Thoracic aorta (tissue), 2 donors: ENCODE measurements at places on chromosomes 1 and 21. TPM values are rescaled to one million over a fixed set of nuclear protein-coding genes. Genes with fewer than 3 reads are reported as not detected.

NUDC gene
- 56.4 TPM for total RNA-seq

CELA3B gene
- total RNA-seq = 2.0 TPM

AIM2 gene
- total RNA-seq = 3.4 TPM

SH2D5 gene
- not detected for total RNA-seq

DNA sequence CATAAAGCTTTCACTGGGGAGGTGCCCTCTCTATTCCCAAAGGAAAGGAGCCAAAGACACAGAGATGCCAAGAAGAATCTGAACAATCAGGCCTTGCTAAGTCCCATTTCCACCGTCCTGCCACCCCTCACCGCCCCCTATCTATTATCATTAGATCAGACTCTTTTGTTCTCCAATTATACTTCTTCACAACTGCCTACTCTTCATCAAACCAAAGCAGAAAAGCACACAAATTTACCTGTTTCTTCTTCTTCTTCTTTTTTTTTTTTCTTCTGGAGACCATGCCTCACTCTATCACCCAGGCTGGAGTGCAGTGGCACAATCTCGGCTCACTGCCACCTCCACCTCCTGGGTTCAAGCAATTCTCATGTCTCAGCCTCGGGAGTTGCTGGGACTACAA, 43.1 kb upstream of the ARHGEF10L start:
- DNase-seq = no peak

GRCh38 chr1:178093951-178094738, at the start of gene RASAL2:
TSS of gene RASAL2 (plus strand) at chr1:178094104. CDS start at chr1:178094493, 389 bp downstream.
- peak; percentile 3 for DNase-seq

- no peak for DNase-seq
These were observed 224.8 kb downstream of the SIPA1L2 start for GRCh38 chr1:232404981-232405731.

DNA sequence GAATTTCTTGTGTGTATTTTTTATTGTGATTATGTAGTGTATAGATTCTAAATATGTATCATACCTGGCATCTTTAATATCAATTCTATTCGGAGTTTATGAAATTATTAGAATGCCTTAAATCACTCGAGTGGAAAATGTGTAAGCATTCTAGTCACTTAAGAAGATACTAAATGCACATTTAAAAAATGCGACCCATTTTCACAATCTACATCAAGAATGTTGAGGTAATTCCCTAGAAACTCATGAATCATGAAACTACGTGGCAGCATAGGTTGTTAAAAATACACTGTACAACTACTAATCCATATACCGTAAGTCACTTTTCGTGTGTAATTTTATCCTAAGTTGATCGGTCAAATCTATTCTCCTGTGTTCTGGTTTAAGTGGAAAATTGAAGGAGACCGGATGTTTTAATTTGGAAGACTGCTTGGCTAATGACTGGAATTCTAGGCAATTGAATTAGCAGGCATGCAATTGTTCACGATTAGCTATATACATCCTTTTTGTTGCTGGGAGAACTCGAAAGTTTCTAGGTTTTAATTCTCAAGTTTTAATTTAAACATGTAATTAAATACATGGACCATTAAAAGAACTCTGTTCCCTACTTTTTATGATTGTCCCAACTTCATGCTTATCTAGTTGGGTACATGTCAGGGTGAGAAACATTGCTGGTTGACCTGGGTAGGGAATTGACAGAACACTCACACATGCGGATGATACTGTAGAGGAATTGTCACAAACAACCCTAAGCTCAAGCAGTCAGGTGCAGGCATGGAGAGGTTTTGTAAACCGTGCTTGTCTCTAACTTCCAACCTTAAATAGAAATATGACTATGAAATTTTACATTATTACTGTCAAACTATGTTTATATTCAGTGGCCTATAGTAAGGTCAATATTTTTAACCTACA, 6.6 kb downstream of the ZBTB18 start:
- no peak for DNase-seq

DNA sequence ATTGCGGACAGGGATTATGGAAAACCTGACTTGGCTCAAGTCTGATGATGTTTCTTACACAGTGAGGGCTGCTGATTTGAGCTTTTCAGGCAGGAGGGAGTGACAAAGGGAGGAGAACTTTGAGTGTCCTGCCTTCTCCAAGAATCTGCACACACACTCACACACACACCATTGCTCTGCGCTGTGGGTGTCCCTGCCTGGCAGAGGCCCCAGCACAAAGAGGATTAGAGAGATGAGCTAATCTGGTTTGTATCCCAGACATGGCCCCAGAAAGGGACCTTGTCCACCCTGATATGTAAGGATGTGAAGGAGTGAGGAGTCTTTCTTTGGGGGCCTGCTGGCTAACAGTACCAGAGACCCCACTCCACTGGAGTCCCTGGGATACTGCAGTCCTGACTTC, 5.9 kb upstream of the WNT2B start:
- no peak for DNase-seq
